Pancreas (tissue), 10 donors: ENCODE measurements at places on chromosomes 11 and 22. TPM values are rescaled to one million over a fixed set of nuclear protein-coding genes. Genes with fewer than 3 reads are reported as not detected.

GRCh38 chr22:47201186-47201995 lies 438.9 kb downstream of the TBC1D22A start:
- peak; percentile 91 for DNase-seq

- DNase-seq, result no peak
Observed at GRCh38 chr11:8533332-8533731, 60.7 kb downstream of the STK33 start.

DNA sequence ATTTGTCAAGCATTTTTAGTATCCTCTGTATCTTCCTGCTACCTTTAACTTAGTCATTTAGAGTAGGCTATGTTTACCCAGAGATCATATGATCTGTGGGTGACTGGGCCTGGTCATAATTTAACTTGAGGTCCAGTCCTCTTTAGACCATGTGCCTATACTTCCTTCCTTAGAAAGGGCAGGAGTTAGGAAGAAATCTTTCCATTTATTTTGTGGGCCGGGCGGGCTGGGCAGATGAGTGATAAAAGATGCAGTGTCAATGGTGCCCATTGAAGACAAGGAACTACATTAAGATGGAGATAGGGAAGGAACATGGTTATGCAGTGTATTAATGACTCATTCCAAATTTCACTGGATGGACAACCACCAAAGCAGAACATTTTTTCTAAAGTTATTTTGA lies 30.9 kb upstream of the PDE3B start:
- no peak for DNase-seq

GRCh38 chr11:85694385-85694980 lies 8.5 kb upstream of the CCDC89 start:
- DNase-seq, result no peak

GRCh38 chr11:74735365-74735928 lies 4.2 kb upstream of the CHRDL2 start:
- no peak for DNase-seq

GRCh38 chr11:69832561-69833413 lies 13.6 kb upstream of the FGF3 start:
- DNase-seq, result no peak

GRCh38 chr11:27444801-27445215 lies 27.8 kb downstream of the LGR4 start:
- DNase-seq, result no peak

The CHORDC1 gene
- 12.2 TPM for total RNA-seq

The CARD10 gene
- 15.2 TPM for total RNA-seq

The KRTAP5-4 gene
- total RNA-seq, result not detected

The SLC16A8 gene
- not detected for total RNA-seq

DNA sequence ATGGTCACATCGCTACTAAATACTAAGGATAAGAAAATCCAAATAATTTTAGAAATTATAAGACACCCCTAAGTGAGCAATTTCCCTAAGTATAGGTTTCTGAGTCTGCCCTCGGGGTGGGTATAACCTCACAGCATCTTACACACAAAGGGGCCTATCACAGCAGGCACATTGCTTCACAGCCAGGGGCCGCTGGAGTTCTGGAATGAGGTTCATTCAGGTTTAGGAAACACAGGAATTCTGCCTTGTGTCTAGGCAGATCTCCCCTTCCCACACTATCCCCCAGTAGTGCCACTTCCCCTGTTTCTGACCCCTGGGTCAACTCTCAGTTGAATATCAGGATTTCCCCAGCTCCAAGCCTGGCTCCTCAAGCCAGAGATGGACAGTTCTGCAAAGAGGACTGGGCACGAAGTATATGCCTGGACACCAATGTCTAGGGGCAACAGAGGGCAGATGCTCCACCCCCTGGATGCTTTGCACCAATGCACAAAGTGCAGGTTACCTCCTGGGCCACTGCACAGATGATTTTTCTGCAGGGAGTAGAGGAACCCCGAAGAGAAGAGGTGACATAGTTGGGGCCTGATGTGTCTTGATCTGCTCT lies 11.4 kb downstream of the TUBA8 start:
- DNase-seq, result no peak

DNA sequence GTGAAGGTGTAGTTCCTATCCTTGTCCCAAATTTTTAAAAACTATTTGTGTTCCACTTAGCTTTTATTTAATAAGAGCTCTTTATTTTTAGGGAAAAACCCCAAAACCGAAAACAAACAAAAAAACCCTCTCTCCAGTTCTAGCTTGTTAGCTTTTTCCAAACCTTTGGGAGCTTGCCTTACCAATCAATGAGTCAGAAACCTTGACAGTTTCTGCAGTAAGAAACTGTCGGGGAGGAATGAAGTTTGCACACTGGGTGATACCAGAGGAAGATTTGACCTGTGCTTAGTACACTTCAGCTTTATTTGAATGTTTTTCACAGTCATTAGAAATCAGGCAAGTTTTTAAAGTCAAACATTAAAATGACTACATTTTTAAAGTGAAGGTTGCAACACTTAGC lies 105.0 kb downstream of the FAT3 start:
- no peak for DNase-seq

- DNase-seq, result no peak
Observed at GRCh38 chr11:85809191-85809590, 1.8 kb downstream of the SYTL2 start.

- no peak for DNase-seq
Observed at GRCh38 chr11:78054971-78055370, 8.7 kb upstream of the THRSP start.

DNA sequence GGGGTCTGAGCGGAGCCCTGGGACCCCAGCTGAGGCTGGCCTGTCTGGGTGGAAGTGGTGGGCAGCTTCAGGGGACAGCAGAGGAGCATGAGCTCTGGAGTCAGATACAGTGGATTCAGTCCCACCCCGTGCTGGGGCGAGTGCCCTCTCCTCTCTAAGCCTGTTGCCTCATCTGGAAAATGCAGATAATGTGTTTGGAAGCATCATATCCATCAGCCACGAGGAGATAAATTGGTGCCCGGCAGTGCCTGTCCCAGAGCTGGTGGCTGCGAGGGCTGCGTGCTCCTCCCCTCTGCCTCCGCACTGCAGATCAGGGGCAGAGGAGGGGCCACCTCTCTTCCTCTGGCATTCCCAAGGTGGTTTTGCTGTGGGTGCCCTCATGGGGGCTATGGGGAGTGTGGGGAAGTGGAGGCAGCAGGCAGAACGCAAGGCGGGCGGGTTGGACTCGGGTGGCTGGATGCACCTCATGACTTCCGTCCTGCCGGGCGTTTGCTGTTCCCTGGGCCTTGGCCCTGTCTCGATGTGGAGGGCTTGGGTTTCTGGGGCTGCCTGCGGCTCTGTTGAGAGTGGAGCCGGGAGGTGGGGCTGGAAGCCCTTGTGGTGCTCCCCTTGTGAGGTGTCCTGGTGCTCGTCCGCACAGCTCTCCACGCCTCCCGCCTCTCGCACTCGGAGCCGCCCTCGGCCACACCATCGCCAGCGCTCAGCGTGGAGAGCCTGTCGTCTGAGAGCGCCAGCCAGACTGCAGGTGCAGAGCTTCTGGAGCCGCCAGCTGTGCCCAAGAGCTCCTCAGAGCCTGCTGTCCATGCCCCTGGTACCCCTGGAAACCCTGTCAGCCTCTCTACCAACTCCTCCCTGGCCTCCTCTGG lies 20.9 kb downstream of the MICALL1 start:
- no peak for DNase-seq

DNA sequence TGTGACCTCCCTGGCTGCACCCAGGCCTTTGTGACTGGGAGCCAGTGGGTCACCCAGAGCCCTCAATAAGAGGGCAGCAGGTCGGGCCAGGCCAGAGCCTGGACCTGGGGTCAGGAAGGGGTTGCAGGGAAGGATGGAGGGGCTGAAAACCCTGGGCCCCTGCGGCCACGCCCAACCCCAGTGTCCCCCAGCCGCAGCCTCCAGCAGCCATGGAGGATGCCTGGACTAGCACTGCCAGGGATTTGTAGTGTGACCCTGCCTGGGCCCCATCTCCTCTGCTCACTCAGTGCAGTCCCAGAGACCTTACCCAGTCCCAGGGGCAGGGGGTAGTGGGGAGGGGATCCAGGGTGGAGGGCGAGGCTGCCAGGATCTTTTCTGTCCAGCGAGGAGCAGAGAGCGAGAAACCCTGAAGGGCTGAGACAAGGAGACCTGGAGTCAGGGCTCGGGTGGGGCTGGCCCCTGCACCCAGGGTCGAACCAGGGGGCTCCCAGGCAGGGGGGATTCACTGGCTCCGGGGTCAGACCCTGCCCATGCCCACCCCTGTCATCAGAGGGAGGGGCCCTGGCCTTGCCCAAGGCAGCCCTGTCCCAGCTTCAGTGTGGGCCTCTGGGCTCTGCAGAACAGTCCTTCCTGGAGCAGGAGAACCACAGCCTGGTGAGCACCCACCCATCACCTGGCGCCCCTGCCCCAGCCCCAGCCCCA lies 187.5 kb downstream of the IGLL1 start:
- DNase-seq, result peak; percentile 58

The OR52I2 gene
- total RNA-seq, result not detected

The APOA4 gene
- total RNA-seq, result not detected

- DNase-seq, result peak; percentile 27
Observed at GRCh38 chr11:116353589-116353988, 419.2 kb downstream of the BUD13 start.
